Osteoblast (primary cell): ENCODE measurements at places on chromosomes 3 and 15. TPM values are rescaled to one million over a fixed set of nuclear protein-coding genes. Genes with fewer than 3 reads are reported as not detected.

NME9 gene
- total RNA-seq, result not detected in 2 replicates

DNA sequence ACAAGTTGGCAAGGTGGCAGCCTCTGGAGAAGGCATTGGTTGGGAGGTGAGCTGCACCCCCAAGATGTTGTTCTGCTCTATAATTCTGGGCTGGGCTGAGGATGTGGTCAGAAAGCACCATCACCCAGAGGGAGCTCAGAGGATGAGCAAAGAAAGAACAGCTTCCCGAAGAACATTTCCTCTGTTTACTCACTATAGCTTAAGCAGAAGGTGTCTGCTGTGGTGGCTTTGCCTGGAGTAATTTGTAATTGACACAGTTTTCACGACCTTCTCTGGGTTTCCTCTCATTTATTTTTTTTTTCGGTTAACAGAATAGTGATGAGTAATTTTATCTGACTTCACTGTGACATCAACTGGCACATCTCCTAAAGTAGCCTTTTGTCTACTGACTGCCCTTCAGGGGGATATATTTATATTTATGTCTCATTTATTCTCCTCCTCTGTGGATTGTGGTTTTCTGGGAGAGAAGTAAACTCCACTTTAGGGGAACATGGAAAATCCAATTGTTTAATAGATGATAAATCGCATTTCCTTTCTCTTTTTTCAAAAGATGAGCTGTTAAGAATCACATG, 49.5 kb upstream of the ABHD17C start:
- no peak overlapping the region for H3K27ac ChIP-seq
- H3K4me1 ChIP-seq, result peaks cover 7% of the 10 kb centered on the region
- H3K4me3 ChIP-seq, result no peak overlapping the region
- H3K36me3 ChIP-seq, result no peaks in the 10 kb centered on the region

- no peak overlapping the region for H3K27ac ChIP-seq
- H3K4me3 ChIP-seq, result no peak overlapping the region
- H3K36me3 ChIP-seq, result no peaks in the 10 kb centered on the region
Measured at GRCh38 chr3:122927726-122928125, 99.8 kb downstream of the SEMA5B start.

- no peaks in the 10 kb centered on the region for H3K27me3 ChIP-seq
- H3K4me1 ChIP-seq, result peaks cover 14% of the 10 kb centered on the region
- H3K4me3 ChIP-seq, result no peak overlapping the region
- no peak for DNase-seq
- H3K27ac ChIP-seq, result peak overlapping the region; percentile 78
Measured at GRCh38 chr15:44633603-44634002, 29.9 kb downstream of the SPG11 start.

GRCh38 chr3:113912552-113913236, 35.1 kb upstream of the ZDHHC23 start:
- DNase-seq, result peak; percentile 34
- no peak overlapping the region for H3K27ac ChIP-seq
- peaks cover 12% of the 10 kb centered on the region for H3K4me1 ChIP-seq
- no peaks in the 10 kb centered on the region for H3K27me3 ChIP-seq
- peak overlapping the region; percentile 25 for H3K4me3 ChIP-seq
- no peaks in the 10 kb centered on the region for H3K36me3 ChIP-seq

- H3K4me3 ChIP-seq, result no peak overlapping the region
- DNase-seq, result no peak
- no peaks in the 10 kb centered on the region for H3K36me3 ChIP-seq
Measured at GRCh38 chr3:130085881-130086280, 4.2 kb downstream of the ALG1L2 start.

DNA sequence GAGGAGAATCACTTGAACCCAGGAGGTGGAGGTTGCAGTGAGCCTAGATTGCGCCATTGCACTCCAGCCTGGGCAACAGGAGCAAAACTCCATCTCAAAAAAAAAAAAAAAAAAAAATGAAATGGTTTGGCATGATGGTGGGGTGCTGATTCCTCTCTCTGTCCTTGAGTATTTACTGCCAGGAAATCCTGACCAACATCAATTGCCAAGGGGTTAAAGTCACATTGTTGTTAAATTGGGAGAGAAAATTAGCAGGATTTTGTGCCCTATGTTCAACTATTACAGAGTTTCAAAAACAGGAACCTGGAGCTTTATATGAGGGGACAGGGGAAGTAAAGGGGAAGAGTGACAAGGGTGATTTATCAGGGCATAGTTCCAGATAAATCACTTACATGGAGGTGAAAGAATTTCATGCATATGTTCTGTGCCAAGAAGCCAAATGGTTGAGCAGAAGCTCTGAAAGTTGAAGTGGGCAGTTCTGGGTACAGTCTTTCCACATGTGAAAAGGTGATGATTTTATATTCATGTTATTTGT, 70.5 kb upstream of the TSEN2 start:
- H3K27ac ChIP-seq, result no peak overlapping the region
- no peaks in the 10 kb centered on the region for H3K27me3 ChIP-seq
- H3K36me3 ChIP-seq, result no peaks in the 10 kb centered on the region
- no peak overlapping the region for H3K4me3 ChIP-seq

GRCh38 chr15:50594311-50594710, 47.8 kb upstream of the USP50 start:
- H3K36me3 ChIP-seq, result peaks cover 71% of the 10 kb centered on the region
- no peak for DNase-seq
- H3K27ac ChIP-seq, result no peak overlapping the region
- H3K27me3 ChIP-seq, result no peaks in the 10 kb centered on the region

DNA sequence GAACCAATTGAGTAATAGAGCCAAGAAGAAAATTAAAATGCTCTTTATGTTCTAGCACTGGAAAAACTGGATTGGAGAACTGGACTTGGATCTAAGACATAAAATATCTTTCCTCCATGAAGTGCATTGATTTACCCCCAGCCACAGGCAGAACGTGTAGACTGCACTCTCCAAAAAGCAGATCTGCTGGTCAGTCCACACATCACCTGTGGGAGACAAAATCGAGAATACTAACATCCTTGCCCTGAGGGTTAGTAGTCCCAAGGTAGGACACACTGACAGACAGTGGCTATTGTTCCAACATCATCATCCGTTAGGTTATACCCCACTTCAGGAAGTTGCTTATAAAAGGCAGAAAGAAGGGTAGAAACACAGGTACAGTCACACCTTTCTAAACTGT, 257.1 kb upstream of the STT3B start:
- DNase-seq, result no peak
- peak overlapping the region; percentile 51 for H3K27ac ChIP-seq
- no peaks in the 10 kb centered on the region for H3K36me3 ChIP-seq
- H3K27me3 ChIP-seq, result no peaks in the 10 kb centered on the region
